ENCODE measurements at places on chromosomes 2 and 18. TPM values are rescaled to one million over a fixed set of nuclear protein-coding genes. Genes with fewer than 3 reads are reported as not detected.

DNA sequence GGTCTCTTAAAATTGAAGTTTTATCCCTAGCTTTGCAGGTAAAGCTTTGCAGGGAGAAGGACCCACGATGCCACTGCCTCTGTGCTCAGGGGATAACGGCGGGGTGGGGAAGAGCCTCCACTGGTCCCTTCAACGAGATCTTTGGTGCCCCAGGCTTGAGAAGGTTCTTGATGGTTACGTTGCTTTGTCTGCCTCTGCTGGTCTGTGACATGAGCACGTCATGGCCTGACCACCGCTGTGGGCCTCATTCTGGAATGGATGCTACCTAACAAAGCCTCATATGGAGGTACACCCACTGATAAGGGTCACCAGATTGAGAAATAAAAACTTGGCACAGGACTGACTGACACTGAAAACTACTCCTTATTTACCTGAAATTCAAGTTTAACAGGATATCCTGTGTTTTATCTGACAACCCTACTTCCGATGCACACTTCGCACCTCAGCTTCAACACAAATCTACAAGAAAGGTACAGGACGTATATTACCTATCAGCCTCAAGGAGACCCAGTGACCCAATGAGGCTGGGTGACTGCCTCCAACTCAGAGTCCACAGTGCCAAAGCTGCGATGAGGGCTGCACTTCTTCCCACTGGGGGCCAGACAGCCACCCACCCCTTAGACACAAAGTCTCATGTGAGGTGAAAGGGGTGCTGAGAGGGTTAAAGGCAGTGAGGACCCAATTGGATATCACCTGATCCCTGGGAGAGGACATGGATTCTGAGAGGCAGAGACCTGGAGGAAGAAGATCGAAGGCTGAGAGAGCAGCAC, 64.9 kb downstream of the EIPR1 start:
- no peak for DNase-seq

- no peak for DNase-seq
Measured at GRCh38 chr18:63817441-63818051, 42.3 kb downstream of the SERPINB7 start.

- no peak for DNase-seq
Measured at GRCh38 chr2:230075988-230076631, 7.4 kb upstream of the SLC16A14 start.

GRCh38 chr18:10148189-10148929, 234.5 kb downstream of the VAPA start:
- no peak for DNase-seq

- DNase-seq: peak; percentile 74
Measured at GRCh38 chr2:156400706-156401678, 35.2 kb upstream of the GPD2 start.

- DNase-seq: no peak
Measured at GRCh38 chr2:239390546-239391285, 10.1 kb downstream of the HDAC4 start.

Gene INHBB
- 0.06 TPM for polyA plus RNA-seq

Gene TSGA10
- polyA plus RNA-seq: 14.7 TPM

Gene LIPG
- 43.9 TPM for polyA plus RNA-seq

Gene GRHL1
- 6.0 TPM for polyA plus RNA-seq

Gene MCFD2
- 90.1 TPM for polyA plus RNA-seq

Gene NT5DC4
- polyA plus RNA-seq: 1.4 TPM

Gene CPLX4
- polyA plus RNA-seq: 0.22 TPM

Gene MYL1
- polyA plus RNA-seq: 0.23 TPM
